ENCODE measurements at places on chromosomes 16 and 17. TPM values are rescaled to one million over a fixed set of nuclear protein-coding genes. Genes with fewer than 3 reads are reported as not detected.

- peaks cover 11% of the 10 kb centered on the region for H3K27me3 ChIP-seq
- H3K4me1 ChIP-seq = peaks cover 45% of the 10 kb centered on the region
- peaks cover 6% of the 10 kb centered on the region for H3K36me3 ChIP-seq
- H3K4me3 ChIP-seq = peak overlapping the region; percentile 81
- peak; percentile 92 for DNase-seq
These were observed 2.8 kb downstream of the GRB7 start for GRCh38 chr17:39740357-39741111.

DNA sequence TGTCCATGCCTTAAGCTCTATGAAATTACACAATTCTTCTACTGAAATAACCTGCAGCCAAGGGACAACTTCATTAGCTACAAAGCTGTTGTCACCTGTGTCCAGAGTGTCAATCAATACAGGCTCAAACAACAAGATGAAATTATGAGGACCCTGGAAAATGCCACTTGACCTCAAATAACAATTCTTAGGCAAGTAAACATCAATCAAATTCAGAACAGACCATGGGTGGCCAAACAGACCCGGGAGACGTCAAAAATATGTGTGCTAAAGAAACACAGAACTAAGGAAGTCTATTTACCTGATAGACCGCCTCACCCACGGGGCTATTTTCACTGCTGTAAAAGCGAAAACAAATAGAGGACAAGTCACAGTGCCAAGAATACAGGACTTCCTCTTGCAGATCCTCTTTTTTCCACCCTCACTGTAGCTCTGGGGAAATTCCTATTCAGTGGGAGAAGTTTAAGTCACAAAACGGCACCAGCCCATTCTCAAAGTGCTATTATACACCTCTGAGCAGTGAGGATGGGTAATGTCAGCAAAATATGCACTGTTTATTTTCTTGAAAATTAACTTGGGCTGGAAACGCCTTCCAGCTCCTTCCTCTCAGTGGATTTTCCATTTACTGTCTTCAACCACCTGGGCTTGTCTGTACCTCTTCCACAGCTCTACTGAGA lies 2.7 kb downstream of the LITAF start:
- peaks cover 16% of the 10 kb centered on the region for H3K36me3 ChIP-seq
- no peaks in the 10 kb centered on the region for H3K27me3 ChIP-seq
- H3K27ac ChIP-seq = peak overlapping the region; percentile 94

The SNAI3 gene
- not detected for total RNA-seq

The NUPR1 gene
- total RNA-seq = 345 TPM

The LITAFD gene
- not detected for total RNA-seq
